ENCODE measurements at places on chromosomes 13 and 19. TPM values are rescaled to one million over a fixed set of nuclear protein-coding genes. Genes with fewer than 3 reads are reported as not detected.

Gene LIG4
- total RNA-seq: 7.2 TPM

Gene ZNF442
- total RNA-seq: 3.6 TPM

DNA sequence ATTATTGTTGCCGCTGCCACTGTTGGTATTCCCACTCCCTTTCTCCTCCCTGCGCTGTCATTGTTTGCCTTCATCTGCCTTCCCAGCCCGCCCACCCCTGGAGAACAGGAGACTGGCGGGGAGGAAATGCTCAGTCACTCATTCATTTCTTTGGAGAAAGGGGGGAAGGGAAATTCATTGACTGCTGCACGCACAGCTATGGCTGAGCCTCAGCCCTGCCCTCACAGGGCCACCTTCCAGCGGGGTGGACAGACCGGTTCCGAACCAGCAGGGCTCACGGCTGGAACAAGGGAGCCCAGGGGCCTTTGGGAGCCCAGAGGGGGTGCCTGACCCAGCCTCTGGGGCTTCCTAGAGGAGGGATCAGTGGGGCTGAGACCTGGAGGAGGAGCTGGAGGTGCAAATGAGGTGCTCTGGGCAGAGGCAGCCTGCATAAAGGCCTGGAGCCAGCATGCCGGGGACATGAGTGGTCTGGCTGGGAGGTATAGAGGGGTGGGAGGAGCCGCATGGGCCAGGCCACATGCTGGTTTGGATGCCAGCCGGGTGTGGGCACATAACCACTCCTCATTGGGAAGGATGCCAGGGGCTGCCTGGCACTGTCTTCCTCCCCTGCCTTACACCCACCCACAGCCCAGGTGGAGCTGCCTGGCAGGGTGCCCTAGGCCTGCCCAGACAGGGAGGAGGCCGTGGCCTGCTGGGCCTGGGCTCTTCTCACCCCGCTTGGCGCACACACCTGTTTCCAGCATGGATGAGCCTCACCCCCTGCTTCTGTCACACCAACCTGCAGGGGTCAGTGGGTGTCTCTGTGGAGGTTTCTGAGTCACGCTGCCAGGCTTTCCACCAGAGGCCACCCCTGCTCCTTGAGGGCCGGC is 26.8 kb downstream of the PPP5C start:
- peak; percentile 50 for DNase-seq
- no peaks in the 10 kb centered on the region for H3K27me3 ChIP-seq
- H3K36me3 ChIP-seq: peaks cover 22% of the 10 kb centered on the region
- peak overlapping the region; percentile 21 for H3K27ac ChIP-seq

DNA sequence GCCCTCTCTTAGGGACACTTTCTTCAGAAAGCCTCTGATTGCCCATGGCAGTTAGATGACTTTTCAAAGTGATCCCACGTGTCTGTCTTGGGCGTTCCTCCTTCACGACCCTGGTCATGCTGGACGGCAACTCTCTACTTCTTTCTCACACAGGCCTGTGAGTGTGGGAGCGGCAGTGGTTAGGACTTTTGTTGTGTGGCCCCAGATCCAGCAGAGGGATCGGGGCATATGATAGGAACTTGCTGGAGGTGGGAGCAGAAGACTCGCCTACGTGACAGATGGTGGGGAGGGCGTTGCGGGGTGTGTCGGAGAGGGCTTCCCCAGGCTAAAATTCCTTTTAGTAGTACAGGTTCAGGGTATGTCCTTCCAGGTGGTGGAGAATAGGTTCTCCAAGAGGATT is 289.5 kb upstream of the MAB21L1 start:
- peaks cover 5% of the 10 kb centered on the region for H3K4me1 ChIP-seq
- no peak overlapping the region for H3K27ac ChIP-seq
- H3K27me3 ChIP-seq: no peaks in the 10 kb centered on the region
- no peak for DNase-seq
- H3K4me3 ChIP-seq: no peak overlapping the region

DNA sequence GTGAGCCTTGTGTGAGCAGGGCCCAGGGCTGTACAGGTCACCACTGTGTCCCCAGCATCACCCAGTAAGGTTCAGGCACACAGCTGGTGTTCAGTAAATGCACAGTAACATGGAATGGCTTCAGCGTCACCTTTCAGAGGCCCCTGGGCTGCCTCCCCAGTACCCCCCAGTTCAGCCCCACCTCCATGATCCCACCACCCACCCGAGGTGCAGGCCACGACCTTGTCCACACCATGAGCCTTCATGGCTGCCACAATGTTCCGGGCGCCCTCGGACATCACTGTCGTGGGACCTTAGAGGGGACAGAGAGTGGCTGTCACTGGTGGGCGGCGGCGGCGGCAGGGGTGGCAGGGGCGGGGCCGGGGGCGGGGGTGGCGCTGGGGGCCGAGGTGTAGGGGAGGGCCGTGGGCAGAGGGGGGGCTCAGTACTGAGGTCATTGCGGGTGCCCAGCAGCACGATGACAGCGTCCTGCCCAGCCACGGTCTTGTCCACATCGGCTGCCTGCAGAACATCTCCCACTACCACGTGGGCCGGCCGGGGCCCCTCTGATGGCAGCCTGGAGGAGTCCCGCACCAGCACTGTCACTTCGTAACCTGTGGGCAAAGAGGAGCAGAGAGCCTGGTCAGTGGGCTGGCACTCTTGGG is 7.5 kb downstream of the BLVRB start:
- no peaks in the 10 kb centered on the region for H3K4me1 ChIP-seq
- H3K4me3 ChIP-seq: no peak overlapping the region
- H3K36me3 ChIP-seq: peaks cover 3% of the 10 kb centered on the region
- H3K27me3 ChIP-seq: no peaks in the 10 kb centered on the region
- no peak overlapping the region for H3K27ac ChIP-seq

DNA sequence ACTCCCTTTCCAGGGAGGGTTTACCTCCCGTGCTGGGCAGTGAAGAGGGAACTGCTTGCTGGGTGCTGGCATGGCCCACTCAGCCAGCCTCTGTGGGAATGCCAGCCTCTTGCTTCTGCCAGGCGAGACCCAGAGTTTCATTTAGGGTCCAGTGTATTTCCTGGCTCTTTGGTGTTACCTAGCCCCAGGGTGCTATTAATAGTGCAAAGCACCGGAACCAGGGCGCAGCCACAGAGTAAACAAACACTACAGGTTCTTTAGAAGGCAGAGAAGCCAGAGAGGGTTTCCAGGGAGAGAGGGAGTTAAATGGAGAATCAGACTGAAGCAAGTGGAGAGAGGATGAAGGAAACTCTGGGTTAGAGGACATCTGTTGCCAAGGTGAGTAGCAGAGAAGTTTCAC is 74.9 kb upstream of the SPATA13 start:
- H3K4me3 ChIP-seq: no peak overlapping the region
- no peak overlapping the region for H3K27ac ChIP-seq
- no peaks in the 10 kb centered on the region for H3K27me3 ChIP-seq
- DNase-seq: no peak

DNA sequence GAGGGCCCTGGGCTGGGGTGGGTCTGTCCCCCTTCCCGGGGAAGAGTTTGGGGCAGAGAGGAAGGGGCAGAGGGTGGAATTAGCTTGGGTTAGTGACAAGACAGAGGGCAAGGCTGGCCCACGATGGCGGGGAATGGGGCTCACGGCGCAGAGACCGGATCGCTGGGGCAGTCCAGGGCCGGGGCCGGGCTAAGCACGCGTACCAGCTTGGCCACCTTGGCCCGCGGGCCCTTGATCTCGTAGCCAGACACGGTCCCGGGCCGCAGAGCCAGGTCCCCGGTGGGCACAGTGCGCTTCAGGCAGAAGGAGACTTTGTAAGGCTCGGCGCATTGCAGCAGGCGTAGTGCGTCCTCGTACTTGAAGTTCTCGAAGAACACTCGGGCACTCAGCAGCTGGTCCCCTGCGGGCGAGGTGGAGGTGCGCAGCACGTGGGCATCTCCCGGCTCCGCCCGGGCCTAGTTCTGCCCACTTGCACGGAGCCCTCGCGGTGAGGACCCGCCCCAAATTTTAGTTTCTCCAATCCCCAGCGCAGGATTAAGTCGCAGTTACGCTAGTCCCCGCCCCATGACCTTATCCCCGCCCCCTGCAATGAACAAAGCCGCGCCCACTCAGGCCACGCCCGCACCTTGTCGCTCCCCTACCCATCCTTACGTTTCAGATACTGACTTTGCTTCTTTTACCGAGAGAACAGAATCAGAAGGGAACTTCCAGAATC is 8.6 kb upstream of the HIPK4 start:
- no peaks in the 10 kb centered on the region for H3K4me1 ChIP-seq
- no peak overlapping the region for H3K4me3 ChIP-seq
- no peak overlapping the region for H3K27ac ChIP-seq
- H3K36me3 ChIP-seq: no peaks in the 10 kb centered on the region
- no peak for DNase-seq

Data from IMR-90 (cell line).